Activated CD4-positive, alpha-beta memory T cell treated with anti-CD3 and anti-CD28 coated beads, Interleukin-2, amount 10 ng/mL, durations not matched to agents 7 days and 5 days (primary cell): ENCODE measurements at places on chromosomes 1 and 21.

GRCh38 chr1:107359472-107360241 is 218.8 kb downstream of the NTNG1 start:
- DNase-seq: no peak
- H3K36me3 ChIP-seq: no peaks in the 10 kb centered on the region
- H3K27ac ChIP-seq: no peak overlapping the region
- H3K4me1 ChIP-seq: no peaks in the 10 kb centered on the region
- no peaks in the 10 kb centered on the region for H3K27me3 ChIP-seq

DNA sequence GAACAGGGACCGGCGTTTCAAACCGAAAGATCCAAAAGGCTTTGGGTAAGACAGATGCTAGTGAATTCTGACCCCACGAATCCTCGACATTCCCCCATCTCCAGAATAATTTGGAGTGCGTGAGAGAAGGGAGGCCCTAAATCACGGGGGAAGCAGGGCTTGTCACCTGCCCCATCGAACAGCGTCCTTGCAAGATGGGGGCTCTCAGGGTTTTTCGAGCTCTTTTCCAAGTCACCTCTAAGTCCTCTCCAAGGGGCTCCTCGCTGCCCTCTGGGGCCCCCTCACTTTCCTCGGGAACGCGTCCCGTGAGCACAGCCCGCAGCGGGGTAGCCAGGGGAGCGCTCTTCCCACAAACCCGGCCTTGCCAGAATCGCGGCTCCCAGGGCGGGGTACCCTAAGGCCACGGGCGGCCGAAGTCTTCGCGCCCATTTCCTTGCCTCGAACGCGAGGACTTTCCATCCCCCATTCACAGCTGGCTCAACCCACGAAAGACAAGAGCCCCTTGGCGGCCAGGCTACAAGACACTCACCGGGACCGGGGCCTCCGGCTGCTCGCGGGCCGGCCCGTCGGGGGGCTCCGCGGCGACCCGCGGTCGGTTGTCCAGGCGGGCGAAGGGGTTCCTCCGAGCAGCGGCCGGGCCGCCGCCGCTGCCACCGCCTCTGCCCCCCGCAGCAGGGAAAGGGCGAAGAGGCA is 546 bp downstream of the DONSON start:
- peak overlapping the region; percentile 89 for H3K4me3 ChIP-seq
- H3K4me1 ChIP-seq: peaks cover 29% of the 10 kb centered on the region
- peaks cover 23% of the 10 kb centered on the region for H3K36me3 ChIP-seq
- H3K27ac ChIP-seq: peak overlapping the region; percentile 73
- no peaks in the 10 kb centered on the region for H3K27me3 ChIP-seq

DNA sequence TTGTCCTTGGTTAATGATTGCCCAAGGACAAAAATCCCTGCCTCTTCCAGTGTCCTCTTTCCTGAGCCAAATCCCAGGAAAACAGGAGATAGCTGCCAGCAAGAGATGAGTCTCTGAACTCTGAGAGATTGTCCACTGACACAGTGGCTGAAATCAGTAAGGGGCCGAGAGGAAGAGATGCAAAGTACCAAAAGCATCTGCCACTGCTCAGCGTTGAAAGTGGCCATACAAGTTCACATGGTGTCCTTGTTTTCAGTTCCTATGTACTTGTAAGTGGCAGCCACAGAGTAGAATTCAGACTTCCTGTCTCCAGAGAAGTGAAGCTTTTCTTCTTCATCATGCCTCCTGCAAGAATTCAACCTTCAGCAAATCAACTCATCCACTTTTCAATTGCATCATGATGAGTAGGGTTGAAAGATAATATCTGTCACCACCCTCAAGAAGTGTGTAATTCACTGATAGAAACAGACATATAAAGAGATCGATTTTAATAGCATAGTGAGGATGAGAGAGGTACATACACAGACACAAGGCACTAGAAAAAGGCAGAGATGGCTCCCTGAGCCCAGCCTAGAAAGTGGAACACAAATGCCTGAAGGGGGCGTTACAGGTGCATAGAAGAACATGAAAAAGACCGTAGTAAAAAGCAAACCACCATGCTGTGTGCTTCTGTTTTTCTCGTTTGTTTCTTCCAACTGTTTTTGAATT is 185.8 kb downstream of the MRPL39 start:
- H3K27me3 ChIP-seq: no peaks in the 10 kb centered on the region
- H3K27ac ChIP-seq: peak overlapping the region; percentile 82
- no peaks in the 10 kb centered on the region for H3K36me3 ChIP-seq

GRCh38 chr1:31727195-31727594 is 23.4 kb upstream of the COL16A1 start:
- DNase-seq: no peak
- no peaks in the 10 kb centered on the region for H3K4me1 ChIP-seq
